ENCODE measurements at places on chromosomes 4 and X.

DNA sequence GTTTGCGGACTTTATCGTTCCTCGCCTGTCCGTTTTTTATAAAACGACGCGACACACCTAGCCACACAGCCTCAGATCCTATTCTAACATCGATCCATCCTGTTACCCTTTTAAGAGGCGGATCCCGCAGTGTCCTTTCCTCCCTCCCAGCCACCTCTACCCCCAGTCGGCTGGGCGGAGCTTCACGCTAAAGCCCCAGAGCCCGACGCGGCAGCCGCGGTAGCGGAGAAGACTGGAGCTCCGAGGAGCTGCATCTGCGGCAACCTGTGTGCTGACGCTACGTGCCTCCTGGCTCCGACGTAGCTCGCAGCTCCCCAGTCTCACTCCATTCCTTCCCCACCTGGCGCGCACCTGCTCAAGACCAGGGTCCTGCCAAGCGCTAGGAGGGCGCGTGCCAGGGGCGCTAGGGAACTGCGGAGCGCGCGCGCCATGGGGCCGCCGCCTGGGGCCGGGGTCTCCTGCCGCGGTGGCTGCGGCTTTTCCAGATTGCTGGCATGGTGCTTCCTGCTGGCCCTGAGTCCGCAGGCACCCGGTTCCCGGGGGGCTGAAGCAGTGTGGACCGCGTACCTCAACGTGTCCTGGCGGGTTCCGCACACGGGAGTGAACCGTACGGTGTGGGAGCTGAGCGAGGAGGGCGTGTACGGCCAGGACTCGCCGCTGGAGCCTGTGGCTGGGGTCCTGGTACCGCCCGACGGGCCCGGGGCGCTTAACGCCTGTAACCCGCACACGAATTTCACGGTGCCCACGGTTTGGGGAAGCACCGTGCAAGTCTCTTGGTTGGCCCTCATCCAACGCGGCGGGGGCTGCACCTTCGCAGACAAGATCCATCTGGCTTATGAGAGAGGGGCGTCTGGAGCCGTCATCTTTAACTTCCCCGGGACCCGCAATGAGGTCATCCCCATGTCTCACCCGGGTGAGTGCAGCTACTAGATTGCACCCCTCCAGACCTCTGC lies at the start of gene RNF128:
TSS of gene RNF128 (plus strand) at position 217 of the 953 bp plus-strand sequence. CDS start at position 430, 213 bp downstream.
- DNase-seq, result no peak

DNA sequence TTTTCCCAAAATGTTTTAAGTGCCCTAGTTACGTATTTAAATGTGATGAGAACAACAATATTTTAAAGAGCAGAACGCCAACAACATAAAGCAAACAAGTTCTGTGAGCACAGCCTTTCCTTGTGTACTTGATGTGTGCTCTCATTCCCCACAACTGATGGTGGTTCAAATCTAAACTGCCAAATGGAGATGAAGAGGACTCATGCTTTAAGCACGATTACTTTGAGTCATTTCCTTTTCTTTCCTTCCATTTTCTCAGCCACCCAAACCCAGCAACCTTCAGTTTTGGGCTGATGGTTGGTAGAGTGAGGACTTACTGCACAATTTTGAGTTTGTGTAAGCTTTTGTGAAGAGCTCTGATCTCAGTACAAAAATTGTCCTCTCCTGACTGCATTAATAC lies 1.7 kb downstream of the NSD2 start:
- DNase-seq, result no peak

- no peak for DNase-seq
These were observed 84.8 kb downstream of the PDE5A start for GRCh38 chr4:119543779-119544178.

DNA sequence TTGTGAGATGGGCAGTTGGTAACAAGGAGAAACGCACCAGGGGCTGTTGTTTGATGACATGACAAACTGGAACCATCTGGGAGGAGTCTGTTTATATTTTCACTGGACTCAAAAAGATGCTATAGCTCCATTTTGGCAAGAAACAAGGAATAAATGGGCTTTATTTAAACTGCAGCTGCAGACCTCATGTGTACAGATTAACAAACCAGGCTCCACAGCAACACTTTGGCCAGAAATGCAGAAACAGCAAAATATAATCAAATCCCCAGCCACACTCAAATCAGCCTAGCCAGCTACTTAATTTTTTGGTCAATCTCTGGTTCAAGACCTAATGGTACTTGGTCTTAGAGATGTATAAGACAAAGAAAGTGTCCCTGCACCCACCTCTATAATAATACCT lies 52.7 kb downstream of the ASB9 start:
- DNase-seq, result no peak

Measured in omental fat pad (tissue), 4 donors.